Left lobe of liver (tissue), 2 donors: ENCODE measurements at places on chromosomes 3 and 15. TPM values are rescaled to one million over a fixed set of nuclear protein-coding genes. Genes with fewer than 3 reads are reported as not detected.

The MAGI1 gene
- 28.3 TPM for total RNA-seq

The PDCD10 gene
- total RNA-seq: 13.5 TPM

The NSMCE3 gene
- total RNA-seq: 2.7 TPM

The TBC1D5 gene
- total RNA-seq: 21.8 TPM

The DVL3 gene
- total RNA-seq: 26.9 TPM

The ADPRH gene
- total RNA-seq: 4.1 TPM

DNA sequence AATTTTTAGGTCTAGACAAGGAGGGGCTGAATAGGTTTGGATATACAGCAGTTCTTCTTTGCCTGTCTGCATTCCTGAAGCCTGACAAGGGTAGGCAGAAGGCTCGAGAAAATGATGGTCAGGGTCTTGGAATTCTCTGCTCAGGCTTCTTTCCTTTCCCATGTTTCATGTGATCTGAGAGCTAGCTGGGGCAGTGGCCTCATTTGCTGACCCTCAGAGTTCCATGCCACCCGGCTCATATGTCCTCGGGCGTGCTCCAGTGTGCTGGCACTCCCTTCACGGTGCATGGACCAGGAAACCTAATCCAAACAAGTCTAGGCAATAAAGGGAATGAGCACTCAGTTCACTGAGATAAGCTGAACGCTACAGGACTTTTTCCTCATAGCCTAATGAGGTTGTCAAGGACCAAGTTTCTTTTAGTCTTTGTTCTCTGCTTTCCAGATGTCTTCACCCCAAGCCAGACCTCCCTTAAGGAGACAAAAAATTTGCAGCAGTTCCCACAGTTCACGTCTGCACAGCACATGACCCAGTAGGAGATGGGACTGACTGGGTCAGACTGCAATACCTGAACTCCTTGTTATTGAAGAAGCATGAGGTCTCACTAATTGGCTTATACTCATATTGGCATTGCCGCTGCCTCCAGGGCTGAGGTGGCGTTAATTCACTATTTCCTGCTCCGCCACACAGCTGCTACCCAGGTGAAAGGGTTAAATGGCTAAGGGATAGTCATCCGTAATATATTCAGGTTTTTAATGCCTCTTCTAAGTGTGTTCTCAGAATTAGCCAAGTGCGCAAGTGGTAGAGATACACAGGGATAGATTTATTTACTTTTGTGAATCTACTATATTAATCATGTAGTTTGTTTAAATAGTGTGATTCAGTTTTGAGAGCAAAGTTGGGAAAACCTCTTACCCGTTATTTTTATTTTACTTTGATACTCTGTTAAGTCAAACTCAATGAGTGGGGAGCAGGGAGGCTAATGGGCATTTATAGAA is 15.3 kb upstream of the RTP4 start:
- DNase-seq: no peak

GRCh38 chr15:84658788-84659411 is 901 bp upstream of the NMB start:
- DNase-seq: peak; percentile 44

DNA sequence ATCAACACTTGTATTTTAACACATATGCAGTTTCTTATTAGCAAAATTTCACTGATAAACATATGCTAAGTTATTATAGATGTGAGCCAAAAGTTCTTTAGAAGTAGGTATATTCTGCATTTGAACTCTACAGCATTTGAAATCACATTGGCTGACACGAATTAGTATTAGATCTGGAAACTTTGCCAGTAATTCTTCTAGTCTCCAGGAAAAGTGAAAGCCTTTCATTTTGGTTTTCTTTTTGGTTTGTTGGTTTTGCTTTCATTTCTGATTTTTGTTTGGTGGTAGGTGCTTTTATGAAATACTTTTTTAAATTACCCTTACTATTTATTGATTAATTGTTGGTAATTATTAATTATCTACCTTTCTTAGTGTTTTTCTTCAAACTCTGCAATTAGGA is 72.9 kb downstream of the RBMS3 start:
- DNase-seq: no peak

GRCh38 chr3:195595785-195596531 is 12.2 kb upstream of the APOD start:
- no peak for DNase-seq

DNA sequence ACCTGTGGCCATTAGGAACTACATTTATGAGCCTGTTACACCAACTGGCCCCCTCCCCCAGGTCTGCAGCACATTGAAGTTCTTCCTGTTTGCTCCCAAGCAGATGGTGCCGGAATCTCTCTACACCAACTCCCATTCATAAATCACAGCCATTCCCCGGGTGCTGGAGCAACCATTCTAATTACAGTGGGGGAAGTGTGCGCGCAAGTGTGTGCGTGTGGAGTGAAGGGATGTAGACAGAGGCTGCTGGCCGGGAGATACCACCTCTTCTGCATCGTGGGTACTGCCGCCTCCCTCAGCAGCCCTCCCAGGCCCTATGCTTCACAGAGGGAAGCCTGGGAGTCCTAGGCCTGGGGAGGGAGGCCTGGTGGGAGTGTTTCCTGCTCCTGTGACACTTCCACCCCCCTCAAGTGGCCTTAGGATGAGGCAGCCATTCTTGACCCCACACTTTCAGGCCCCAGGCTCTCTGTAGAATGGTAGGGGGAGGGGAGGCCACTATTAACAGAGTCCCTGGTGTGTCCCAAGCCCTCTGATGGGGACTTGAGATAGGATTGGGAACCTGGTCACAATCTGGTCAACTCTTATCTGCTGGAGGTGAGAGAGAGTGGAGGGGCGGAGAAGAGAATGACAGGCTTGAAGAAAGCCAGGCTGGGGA is 69.1 kb downstream of the MAGEF1 start:
- no peak for DNase-seq

DNA sequence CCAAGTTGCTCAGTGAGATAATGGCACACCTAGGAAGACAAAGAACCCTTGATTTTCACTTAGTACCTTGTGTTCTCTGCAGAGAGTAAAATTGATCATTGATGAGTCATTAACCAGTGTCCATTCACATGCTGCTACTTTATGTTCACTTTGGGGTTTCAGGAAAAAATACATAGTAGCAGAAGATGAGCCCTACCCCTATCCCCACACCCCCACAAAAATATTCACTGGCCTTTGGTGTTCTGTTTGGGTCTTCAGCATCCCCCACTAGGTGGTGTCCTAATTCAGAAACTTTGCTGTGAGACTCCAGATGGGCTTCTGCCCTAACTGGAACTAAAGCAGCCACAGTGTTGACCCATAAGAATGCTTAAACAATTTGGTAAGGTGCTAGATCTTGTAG is 178.8 kb downstream of the KLHL25 start:
- DNase-seq: no peak
